T-cell (primary cell): ENCODE measurements at places on chromosomes 16 and 17.
A peak's percentile ranks its signal among the peaks of the same experiment; 100 is the strongest.

DNA sequence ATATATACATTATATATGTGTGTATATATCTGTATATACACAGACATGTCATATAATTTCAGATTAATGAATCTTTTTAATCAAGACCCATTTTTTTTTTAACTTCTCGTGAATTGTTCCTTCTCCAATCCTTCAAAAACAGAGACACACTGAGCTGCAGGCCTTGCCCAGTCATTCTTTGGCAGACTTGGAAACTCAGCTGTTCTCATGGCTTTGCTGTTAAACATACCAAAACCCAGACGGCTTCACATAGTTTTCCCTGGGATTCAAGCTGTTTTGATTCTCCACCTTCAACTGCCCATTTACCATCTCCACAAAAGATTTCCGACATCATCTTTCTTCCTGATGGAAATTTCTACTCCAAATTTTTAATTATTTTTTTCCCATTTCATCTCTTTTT is 148.7 kb downstream of the KCNJ2 start:
- H3K4me3 ChIP-seq, result no peak overlapping the region
- H3K27ac ChIP-seq, result no peak overlapping the region
- H3K27me3 ChIP-seq, result no peaks in the 10 kb centered on the region

GRCh38 chr16:56491657-56492261 is 28.1 kb downstream of the BBS2 start:
- H3K4me3 ChIP-seq, result no peak overlapping the region
- H3K27ac ChIP-seq, result no peak overlapping the region
- H3K36me3 ChIP-seq, result no peaks in the 10 kb centered on the region
- no peaks in the 10 kb centered on the region for H3K27me3 ChIP-seq
- no peaks in the 10 kb centered on the region for H3K4me1 ChIP-seq

DNA sequence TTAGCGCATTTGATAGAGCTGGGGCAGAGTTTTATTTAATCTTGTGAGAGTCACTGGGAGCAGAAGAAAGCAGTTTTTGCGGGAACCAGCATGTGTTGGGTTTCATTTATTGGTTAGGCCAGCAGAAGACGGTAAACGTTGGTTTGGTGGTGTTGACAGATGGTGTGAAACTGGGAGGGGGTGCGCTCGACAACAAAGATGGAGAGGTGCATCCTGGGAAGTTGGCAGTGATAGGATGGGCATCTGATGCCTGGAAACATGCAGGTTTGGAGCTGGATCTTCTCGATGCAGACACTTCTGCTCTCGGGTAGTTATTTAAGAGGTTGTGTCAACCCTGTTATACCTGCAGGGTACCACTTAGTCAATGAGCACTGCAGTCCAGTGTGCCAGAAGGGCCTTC is 24.9 kb upstream of the CLEC18A start:
- no peaks in the 10 kb centered on the region for H3K4me1 ChIP-seq
- no peak overlapping the region for H3K27ac ChIP-seq
- DNase-seq, result no peak
- H3K4me3 ChIP-seq, result no peak overlapping the region
- peaks cover 50% of the 10 kb centered on the region for H3K36me3 ChIP-seq
- no peaks in the 10 kb centered on the region for H3K27me3 ChIP-seq

DNA sequence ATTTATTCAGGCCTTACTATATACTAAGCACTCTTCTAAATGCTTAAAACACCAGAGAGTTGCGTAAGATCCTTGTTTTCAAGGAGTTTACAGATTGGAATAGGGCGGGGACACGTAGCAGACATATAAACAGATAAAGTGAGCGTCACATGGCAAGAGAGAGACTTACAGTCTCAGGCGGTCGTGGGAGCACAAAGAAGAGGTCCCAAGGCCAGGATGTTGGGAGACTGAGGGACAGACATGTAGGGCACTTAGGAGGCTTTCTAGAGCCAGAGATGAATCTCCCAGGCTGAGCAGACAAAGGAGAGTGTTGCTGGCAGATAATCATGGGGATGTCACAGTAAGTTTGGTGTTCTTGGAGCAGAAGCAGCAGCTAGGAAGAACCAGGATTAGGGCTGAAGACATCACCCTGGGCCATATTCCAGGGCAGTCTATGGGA is 119.1 kb upstream of the ANKFN1 start:
- H3K27ac ChIP-seq, result no peak overlapping the region
- no peaks in the 10 kb centered on the region for H3K27me3 ChIP-seq
- H3K4me1 ChIP-seq, result no peaks in the 10 kb centered on the region
- DNase-seq, result no peak
- H3K36me3 ChIP-seq, result no peaks in the 10 kb centered on the region

DNA sequence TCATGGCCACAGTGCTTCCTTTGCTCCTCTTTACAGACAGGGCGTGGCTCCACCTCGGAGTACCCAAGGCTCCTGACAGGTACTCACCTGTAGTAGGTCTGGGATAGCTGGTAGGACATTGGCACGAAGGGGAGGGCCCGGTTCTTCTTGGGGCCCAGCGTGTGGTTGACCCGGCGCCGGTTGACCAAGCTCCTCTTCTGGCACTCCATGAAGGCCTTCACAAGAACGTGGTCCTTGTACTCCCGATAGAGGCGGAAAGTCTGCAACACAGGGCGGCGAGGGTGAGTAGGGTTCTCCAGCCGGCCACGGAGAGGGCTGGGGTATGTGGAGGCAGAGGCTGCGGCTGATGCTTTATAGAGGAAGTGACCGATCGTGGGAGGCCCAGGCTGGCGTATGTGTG is 69.7 kb downstream of the IL21R start:
- no peaks in the 10 kb centered on the region for H3K4me1 ChIP-seq
- no peak overlapping the region for H3K27ac ChIP-seq
- no peak overlapping the region for H3K4me3 ChIP-seq
- peaks cover 89% of the 10 kb centered on the region for H3K36me3 ChIP-seq

DNA sequence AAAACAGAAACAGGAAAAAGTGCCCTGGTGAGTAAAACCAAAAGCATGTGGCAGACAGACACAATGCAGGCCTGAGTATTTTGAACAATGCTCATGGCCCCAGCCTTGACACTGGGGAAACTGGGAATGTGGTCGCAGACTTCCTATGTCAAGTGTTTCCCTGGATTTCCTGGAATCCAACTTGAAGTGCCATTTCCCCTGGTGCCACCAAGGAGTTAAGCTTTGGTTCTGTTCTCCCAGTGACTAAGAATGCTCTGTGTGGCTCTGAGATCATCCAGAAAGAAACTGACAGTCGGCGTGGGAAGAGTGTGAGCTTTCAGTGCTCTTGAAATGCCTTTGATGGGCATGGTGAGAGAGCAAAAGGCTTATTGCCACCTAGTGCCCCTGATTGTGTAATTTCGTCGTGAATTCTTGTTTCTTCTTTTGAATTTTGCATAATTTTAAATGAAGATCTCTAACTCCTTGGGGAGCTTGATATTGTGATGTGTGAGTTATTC is 96.0 kb downstream of the YPEL2 start:
- no peaks in the 10 kb centered on the region for H3K4me1 ChIP-seq
- peaks cover 2% of the 10 kb centered on the region for H3K27me3 ChIP-seq
- H3K27ac ChIP-seq, result no peak overlapping the region
- no peaks in the 10 kb centered on the region for H3K36me3 ChIP-seq
- H3K4me3 ChIP-seq, result no peak overlapping the region
- DNase-seq, result no peak

GRCh38 chr16:31569360-31569717 is 41.6 kb downstream of the AHSP start:
- DNase-seq, result no peak
- H3K27me3 ChIP-seq, result peaks cover 22% of the 10 kb centered on the region
- peak overlapping the region; percentile 39 for H3K4me3 ChIP-seq
- peaks cover 6% of the 10 kb centered on the region for H3K4me1 ChIP-seq
- H3K27ac ChIP-seq, result no peak overlapping the region
- no peaks in the 10 kb centered on the region for H3K36me3 ChIP-seq

- H3K4me1 ChIP-seq, result no peaks in the 10 kb centered on the region
- H3K36me3 ChIP-seq, result peaks cover 13% of the 10 kb centered on the region
- DNase-seq, result no peak
- no peaks in the 10 kb centered on the region for H3K27me3 ChIP-seq
- H3K4me3 ChIP-seq, result no peak overlapping the region
Observed at GRCh38 chr16:69371564-69371963, 14.2 kb downstream of the TERF2 start.
